Activated T-helper 17 cell treated with anti-CD3 and anti-CD28 coated beads, Interleukin-2, amount 50 U/mL, for 72 hours (primary cell): ENCODE measurements at places on chromosomes 1 and 21. TPM values are rescaled to one million over a fixed set of nuclear protein-coding genes. Genes with fewer than 3 reads are reported as not detected.

Gene CD58
- 36.8 TPM for total RNA-seq

Gene GNB1
- total RNA-seq = 266 TPM

GRCh38 chr1:56584910-56585528 is 5.7 kb upstream of the PLPP3 start:
- ATAC-seq = no peak

DNA sequence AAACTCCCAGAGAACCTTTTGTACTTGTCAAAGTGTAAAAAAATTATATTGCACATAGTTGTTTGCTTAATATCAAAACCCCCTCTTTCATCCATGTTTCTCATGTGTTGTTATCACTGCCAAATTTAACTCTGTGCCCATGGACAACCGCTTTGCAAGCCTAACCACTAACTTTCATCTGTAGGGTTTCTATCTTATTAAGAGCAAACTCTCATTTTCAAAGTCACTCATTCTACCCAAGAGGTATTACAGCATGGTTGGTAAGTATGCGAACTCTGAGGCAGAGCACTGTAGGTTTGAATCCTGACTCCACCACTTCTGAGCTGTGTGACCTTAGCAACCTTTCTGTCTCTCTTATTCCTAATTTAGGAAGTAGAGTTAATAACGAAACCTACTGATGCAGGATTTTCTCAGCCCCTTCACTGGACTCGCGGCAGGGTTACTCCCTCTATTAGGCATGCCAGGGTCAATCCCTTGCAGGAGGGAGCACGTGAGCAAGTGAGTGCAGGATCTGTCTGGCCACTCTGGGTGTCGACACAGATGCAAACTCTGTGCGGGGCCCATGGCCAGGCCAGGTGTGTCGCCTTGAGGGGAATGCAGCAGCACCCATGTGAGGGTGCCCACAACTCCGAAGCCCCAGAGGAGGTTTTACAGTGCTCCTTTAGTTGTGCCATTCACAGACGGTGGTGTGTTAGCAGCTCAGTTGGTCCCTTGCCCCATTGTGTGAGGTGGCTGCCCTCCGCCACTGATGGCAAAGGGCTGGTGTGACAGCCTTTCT is 361.5 kb upstream of the ADGRL2 start:
- no peak for ATAC-seq
